ENCODE measurements at places on chromosomes 3 and 15.

- DNase-seq, result no peak
Measured at GRCh38 chr15:83512459-83512858, 65.3 kb downstream of the SH3GL3 start.

GRCh38 chr15:70528270-70528706, 235.1 kb downstream of the UACA start:
- no peak for DNase-seq

- DNase-seq, result no peak
Measured at GRCh38 chr3:71425491-71426071, 157.9 kb downstream of the FOXP1 start.

GRCh38 chr3:28940530-28940929, 340.3 kb upstream of the RBMS3 start:
- DNase-seq, result no peak

DNA sequence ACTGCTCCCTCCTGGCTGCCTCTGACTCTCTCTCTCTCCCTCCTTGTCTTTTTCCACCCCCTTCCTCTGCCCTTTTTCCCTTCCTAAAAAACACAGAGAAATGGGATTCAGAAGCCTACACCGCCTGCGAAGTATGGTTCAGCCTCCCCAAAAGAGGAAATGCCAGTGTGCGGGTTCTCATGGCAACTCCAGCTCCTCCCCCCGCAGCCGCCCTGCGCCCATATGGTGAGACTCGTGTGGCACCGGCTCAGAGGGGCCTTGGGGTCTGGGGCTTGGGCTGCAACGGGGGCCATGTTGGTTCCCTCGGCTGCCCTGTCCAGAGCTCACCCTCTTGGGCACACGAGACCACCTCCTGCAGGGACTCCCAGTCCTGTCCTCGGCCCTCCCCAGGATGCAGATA, 23.6 kb upstream of the LINGO1 start:
- DNase-seq, result no peak
